ENCODE measurements at places on chromosomes 13 and 19. TPM values are rescaled to one million over a fixed set of nuclear protein-coding genes. Genes with fewer than 3 reads are reported as not detected.

GRCh38 chr13:30873499-30873898 is 32.6 kb upstream of the MEDAG start:
- DNase-seq = peak; percentile 14

- peak; percentile 46 for DNase-seq
Measured at GRCh38 chr19:16851031-16851712, 22.0 kb downstream of the SIN3B start.

DNA sequence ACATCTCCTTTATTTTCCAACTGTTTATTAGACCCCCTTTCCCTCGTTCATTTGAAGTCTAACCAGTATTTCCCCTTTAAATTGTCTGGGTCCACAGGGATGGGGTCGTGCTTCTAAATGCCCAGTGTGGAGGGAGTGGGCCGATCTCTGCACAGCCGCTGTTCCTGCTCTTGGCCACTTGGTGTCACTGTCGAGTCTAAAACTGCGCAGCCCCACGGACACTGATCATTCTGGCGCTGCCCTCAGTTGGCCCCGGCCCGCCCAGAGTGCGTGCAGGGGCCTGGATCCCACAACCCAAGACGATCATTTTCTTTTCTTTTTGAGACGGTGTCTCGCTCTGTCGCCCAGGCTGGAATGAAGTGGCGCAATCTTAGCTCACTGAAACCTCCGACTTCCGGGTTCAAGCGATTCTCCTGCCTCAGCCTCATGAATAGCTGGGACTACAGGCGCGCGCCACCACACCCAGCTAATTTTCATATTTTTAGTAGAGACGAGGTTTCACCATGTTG is 12.0 kb downstream of the WDR88 start:
- peak; percentile 37 for DNase-seq

DNA sequence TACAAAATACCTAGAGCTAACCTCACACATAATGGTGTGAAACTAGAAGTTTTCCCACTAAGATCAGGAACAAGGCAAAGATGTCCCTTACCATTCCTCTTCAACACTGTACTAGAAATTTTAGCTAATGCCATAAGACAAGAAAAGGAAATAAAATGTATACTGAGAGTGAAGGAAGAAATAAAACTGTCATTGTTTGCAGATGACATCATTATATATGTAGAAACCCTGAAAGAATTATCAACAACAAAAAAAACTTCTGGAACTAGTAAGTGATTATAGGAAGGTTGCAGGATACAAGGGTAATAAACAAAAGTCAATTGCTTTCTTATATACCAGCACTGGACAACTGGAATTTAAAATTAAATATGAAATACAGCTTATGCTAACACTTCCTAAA is 93.7 kb downstream of the TNFSF11 start:
- no peak for DNase-seq

DNA sequence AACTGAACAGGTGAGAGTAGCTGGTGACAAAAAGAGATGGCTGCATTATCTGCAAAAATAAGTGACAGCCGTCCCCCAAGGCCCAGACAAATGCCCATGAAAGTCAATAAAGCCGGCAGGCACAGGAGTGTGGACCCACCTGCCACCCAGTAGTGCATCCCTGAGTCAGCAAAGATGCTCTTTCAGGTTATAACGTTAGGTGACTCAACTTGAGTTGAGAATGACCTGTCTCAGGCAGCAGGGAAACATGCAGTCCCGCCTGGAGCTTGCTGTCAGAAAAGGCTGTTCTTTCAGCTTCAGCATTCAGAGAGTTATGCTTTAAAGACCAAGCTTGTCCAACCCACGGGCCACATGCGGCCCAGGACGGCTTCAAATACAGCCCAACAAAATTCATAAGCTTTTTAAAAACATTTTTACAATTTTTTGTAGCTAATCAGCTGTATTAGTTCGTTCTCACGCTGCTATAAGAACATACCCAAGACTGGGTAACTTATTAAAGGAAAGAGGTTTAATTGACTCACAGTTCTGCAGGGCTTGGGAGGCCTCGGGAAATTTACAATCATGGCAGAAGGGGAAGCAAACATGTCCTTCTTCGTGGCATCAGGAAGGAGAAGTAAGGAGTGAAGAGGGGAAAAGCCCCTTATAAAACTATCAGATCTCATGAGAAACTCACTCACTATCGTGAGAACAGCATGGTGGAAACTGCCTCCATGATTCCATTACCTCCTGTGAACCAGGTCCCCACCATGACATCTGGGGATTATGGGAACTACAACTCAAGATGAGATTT is 110.4 kb downstream of the RAB20 start:
- DNase-seq = no peak

DNA sequence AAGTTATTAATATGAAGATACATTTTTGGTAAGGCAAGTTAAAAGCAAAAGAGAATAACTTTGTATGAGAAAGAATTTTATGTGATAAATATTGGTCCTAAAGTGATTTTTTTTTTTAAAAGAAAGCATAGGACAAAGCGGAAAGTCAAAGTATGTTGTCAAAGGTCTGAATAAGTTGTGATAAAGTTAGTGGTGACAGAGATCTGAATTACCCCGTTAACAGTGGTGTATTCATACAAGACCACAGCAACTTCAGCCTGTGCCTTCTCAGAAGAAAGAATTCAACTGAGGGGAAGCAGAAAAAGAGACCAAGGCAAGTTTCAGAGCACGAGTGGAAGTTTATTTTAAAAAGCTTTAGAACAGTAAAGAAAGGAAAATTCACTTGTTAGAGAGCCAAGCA is 19.0 kb upstream of the ZNF566 start:
- DNase-seq = no peak

DNA sequence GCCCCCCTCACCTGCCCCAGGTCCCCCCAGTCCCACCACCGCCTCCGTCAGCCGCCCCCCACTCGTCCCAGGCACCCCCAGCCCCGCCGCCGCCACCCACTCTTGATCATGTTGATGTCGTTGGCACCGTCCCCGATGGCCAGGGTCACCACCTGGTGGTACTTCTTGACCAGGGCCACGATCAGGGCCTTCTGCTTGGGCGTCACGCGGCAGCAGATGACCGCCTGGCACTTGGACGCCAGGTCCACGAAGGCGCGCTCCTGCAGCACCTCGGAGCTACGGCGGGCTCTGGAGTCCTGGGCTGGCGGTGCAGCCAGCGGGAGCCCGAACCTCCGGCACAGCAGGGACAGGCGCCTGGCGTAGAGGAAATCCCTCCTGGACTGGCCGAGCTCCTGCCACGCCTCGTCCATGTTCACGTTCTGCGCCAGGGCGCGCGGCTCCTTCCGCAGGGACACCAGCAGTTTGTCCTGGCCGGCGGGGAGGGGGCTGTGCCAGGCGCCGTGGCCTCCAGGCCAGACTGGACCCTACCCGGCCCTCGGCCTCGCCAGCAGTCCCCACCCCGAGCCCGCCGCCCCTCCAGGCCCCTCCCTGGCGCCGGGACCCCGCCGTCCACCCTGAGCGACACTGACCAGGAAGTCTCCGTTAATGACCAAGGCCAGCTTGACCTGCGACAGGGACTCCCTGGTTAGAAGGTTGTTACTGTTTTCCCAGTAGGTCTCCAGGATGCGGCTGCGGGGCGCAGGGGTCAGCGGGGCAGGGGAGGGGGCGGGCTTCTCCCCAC is 22.6 kb downstream of the ATP8B3 start:
- DNase-seq = no peak

GRCh38 chr13:111558700-111559088 is 238.3 kb downstream of the TEX29 start:
- no peak for DNase-seq

DNA sequence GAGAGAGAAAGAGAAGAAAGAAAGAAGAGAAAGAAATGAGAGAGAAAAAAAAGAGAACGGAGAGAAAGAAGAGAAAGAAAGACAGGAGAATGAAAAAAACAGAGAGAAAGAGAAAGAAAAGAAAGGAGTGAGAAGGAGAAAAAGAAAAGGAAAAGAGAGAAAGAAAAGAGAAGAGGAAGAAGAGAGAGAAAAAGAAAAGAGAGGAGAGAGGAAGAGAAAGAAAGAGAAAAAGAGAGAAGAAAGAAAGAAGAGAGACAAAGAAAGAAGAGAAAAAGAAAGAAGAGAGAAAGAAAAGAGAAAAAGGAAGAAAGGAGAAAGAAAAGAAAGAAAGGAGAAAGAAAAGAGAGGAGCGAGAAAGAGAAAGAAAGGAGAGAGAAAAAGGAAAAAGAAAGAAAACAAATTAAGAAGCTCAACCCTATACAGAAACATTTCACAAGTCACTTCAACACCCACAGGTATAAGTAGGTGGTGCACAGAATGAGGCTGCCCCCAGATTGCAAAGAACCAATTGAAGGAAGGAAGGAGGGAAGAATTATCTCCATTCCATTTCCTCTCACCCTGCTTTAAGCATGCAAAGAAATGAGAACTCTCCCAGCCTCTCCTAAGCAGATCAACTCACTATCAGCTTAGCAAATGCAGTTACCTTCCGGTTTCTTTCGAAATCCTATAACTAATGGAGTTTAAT is 98.8 kb upstream of the CACNA1A start:
- no peak for DNase-seq

GRCh38 chr19:7833225-7834099 is 3.4 kb downstream of the EVI5L start:
- peak; percentile 69 for DNase-seq

- DNase-seq = peak; percentile 78
Measured at GRCh38 chr13:40271931-40272775, 394.3 kb downstream of the FOXO1 start.

DNA sequence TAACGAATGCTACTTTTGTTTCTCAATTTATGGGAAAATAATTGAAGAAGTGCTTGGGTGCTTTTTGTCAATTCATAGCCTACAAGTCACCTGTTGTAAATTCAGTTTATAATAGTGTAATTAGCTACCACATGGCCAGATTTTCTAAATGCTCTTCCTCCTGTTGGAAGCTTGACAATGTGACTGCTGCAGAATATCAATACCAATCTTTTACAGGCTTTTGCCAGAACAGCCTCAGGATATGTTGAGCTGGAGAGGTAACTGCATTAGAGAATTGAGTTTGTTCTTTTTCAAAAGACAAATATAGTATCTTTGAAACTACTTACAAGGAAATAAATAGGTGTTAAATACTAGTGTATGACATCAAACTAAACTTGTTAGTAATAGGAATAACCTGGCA is 277.8 kb downstream of the POU4F1 start:
- no peak for DNase-seq

- DNase-seq = no peak
Measured at GRCh38 chr13:71830736-71831135, 36.3 kb downstream of the DACH1 start.

DNA sequence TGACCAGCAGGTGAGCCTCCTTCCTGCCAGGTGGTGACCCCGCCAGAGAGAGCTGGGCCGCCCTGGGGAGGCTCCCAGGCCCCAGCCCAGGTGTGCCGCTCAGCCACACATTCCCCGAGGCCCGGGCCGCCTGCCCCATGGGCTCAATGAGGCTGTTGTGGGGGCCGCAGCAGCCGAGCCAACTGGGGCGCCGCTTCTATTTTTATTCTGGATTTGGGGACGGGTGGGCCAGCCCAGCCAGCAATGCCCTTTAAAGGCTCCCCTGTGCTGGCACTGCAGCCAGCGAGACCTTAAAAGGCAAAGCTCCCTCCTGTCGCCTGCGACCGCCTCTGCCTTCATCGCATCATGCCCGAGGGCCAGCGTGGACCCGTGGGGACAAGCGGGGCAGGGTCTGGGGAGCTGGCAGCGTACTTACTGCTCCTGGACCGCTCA is 17.7 kb upstream of the CRTC1 start:
- no peak for DNase-seq

GRCh38 chr19:5907241-5907640 is 2.6 kb downstream of the VMAC start:
- DNase-seq = no peak

DNA sequence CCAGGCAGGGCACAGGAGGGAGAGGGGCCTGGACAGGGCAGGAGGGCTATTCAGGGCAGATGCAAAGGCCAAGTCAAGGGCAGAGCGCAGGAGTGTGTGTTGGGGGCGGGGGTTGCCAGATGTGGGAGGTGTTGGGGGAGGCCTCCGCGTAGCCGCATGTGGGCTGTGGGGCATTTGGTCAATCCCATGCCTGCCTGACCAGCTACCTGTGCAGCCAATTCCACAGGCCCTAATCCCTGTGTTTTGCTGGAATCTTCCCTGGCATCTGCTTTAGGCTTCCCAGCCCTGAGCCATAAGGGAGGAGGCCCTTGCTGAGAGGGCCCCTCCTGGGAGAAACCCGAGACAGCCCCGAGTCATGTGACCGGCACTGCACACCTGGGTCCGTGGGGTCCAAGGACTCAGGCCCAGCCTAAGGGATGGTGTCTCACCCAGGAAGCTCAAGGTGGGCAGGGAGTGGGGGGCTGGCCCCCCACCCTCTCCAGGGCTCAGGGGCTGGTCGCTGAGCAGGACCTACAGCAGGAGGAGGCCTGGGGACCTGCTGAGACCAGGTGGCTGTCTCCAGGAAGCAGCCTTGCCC is 20.3 kb downstream of the RFX1 start:
- DNase-seq = no peak

- DNase-seq = no peak
Measured at GRCh38 chr19:35045667-35046300, 4.3 kb downstream of the HPN start.

DNA sequence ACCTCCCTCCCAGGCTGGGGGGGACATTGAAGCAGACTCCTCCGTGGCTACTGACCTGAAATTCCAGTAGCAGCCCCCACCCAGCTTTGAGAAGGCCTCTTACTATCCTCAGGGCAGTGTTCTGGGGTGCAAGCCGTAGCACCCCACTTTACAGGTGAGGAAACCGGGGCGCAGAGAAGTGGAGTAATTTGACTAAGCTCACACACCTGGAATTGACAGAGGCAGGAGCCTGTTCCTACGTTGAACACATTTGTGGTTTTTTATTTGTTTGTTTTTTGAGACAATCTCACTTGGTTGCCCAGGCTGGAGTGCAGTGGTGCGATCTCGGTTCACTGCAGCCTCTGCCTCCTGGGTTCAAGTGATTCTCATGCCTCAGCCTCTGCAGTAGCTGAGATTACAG is 14.6 kb upstream of the S1PR4 start:
- DNase-seq = no peak

GRCh38 chr19:35224681-35225571 is 3.6 kb downstream of the FAM187B start:
- DNase-seq = no peak

GRCh38 chr19:46984077-46985010 is 35.3 kb upstream of the NPAS1 start:
- DNase-seq = peak; percentile 60

GRCh38 chr13:20383058-20383457 is 142.6 kb downstream of the CRYL1 start:
- DNase-seq = no peak

GRCh38 chr13:88217883-88218282 is 546.7 kb downstream of the SLITRK5 start:
- DNase-seq = no peak

- no peak for DNase-seq
Measured at GRCh38 chr19:55877211-55877610, 40.9 kb downstream of the NLRP4 start.

DNA sequence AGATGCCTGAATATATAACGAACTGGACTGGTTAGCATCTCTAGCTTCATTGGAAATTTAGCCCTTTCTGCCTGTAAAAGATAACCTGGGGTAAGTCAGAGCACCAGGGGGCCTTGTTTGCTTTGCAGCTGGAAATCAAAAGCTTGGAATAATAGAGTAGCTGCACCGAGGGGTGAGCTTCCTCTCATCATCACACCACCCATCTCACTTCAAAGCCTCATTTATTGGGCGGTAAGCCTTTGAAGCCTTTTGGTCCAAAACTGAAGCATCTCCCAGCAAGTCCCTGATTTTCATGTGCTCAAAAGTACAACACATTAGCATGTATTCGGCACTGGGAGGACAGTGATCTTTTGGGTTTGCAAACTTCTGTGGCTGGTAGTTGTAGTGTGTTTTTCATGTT is 405.1 kb downstream of the FOXO1 start:
- no peak for DNase-seq

LRRC63 gene
- total RNA-seq = 0.29 TPM

PEAK3 gene
- 0.22 TPM for total RNA-seq

FGF21 gene
- total RNA-seq = not detected

FUT2 gene
- total RNA-seq = not detected

CLDN10 gene
- not detected for total RNA-seq

IGFL2 gene
- not detected for total RNA-seq

TUBB4A gene
- total RNA-seq = 12.6 TPM

All from A172 (cell line).